Activated naive CD4-positive, alpha-beta T cell (primary cell): ENCODE measurements at places on chromosomes 2 and 18.

DNA sequence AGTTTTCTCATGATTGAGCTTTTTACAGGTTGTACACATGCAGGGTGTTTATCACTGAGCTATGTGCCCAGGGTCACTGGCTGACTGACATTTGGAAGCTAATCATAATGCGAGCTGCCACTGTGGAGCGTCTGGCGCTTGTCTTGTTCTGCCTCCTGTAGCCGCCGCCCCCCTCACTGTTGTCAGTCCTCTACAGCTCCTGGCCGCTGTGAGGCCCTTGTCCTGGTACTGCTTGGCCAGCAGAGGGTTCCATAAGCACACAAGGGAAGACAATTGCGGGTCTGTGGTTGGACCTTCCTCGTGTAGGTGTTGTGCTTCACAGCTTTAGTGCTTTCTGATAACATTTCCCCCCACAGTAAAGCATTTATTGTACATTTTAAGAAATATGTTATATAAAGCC is 105.6 kb upstream of the LDLRAD4 start:
- no peak for DNase-seq

GRCh38 chr2:102186791-102187495 is at the start of gene IL1RL2:
TSS of gene IL1RL2 (plus strand) at chr2:102187023. CDS start at chr2:102187868, 845 bp downstream.
- no peak for DNase-seq

DNA sequence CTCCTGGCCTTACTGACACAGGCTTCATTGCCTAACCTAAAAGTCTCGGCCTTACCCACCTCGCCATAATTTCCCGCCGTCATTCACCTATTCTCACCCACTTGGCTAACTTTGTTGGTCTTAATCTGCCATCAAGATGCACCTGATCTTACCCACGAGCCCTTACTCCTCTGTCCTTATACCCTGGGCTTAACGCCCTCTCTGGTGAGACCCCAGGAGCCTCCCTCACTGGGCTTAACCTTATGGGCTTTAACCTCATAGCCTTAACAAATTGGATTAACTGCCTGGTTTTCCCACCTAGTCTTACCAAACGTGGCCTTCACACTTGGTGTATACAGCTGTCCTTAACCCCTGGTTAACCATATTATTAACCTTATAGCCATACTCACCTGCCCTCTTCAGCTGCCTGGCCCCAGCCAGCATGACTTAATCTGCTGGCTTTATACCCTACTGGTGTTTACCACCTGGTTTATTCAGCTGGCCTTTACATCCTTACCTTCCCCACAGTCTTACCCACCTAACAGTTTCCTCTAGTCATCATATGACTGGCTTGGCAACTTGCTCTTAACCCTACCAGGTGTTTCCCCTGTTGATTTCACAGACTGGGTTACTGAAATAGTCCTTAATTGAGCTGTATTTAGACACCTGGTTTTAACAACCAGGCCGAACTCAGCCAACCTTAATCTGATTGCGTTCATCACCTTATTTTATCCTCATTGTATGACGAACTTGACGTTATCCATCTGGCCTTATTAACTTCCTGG is 132.0 kb upstream of the ZSWIM2 start:
- no peak for DNase-seq

- no peak for DNase-seq
These were observed 230.7 kb downstream of the RND3 start for GRCh38 chr2:150256736-150257135.

- no peak for DNase-seq
These were observed 6.4 kb downstream of the DPYSL5 start for GRCh38 chr2:26854283-26854827.

DNA sequence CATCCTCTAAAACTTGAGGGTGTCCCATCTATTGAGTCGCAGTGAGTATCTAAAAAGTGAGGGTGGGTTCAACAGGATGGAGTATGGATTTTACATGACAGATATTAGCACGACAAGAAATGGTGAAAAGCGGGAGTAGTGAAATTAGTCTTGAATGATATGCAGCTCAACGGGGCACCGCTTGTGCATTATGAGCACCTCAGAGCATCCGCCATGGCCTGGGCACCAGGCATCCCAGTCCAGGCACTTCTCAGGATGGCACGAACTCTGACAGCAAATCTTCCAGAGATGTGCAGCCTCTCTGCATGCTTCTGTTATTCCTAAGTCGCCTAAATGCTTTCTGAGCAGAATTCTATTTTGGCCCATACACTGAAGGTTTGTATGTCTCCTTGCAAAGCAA is 57.1 kb downstream of the ZNF516 start:
- DNase-seq, result no peak

DNA sequence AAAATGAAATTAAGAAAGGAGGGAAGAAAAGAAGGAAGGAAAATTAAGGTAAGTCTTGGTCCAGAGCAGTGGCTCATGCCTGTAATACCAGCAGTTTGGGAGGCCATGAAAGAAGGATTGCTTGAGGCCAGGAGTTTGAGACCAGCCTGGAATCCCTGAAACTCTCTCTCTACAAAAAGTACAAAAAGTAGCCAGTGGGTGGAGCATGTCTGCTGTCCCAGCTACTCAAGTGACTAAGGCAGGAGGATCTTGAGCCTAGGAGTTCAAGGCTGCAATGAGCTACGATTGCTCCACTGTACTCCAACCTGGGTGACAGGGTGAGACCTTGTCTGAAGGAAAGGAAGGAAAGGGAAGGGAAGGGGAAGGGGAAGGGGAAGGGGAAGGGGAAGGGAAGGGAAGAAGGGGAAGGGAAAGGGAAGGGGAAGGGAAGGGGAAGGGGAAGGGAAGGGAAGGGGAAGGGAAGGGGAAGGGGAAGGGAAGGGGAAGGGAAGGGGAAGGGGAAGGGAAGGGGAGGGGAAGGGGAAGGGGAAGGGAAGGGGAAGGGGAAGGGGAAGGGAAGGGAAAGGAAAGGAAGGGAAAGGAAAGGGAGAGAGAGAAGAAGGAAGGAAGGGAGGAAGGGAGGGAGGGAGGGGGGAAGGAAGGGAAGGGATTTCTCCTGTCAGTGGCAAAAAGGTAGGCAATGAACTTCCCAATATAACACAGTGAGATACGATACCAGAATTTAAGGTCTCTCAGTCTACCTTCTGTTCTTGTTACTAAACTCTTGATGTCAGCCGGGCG is 412.8 kb downstream of the CMPK2 start:
- DNase-seq, result no peak

- no peak for DNase-seq
These were observed 15.6 kb downstream of the SCN1A start for GRCh38 chr2:166112193-166112605.

DNA sequence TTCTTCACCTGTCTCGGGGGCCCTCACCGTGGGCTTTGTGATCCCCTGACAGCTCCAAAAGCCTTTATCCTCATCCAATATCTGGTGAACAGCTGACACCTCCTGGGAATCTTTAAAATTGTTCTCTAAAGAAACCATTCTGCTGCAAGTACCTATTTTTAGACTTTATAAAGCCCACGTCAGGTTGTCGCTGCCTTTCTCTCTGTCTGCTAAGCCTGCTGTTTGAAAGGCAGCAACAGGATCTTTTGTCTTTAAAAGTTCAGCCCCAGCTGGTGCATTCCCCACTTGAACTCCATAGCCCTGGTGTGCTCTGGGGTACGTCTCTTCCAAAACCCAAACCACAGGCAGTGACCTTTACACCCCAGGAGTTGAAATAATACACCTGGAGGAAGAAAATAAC is 145.0 kb downstream of the NEDD4L start:
- no peak for DNase-seq

DNA sequence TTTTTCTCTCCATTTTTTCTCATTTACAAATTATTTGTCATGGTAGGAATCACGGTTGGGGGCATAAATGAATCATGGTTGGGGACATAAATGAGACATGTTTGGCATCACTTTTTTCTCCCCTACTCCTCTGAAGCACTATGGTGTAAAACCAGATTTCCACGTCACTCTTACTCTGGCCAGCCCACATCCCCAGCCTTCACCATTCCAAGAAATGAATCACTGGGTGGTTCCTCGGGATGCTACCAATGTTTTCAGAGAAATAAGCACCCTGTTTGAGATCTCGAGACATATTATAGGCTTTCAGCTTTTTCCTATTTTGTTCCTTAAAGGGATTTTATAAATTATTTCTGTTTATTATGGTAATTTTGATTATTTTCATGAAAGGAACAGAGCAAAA is 155.0 kb upstream of the SLC8A1 start:
- DNase-seq, result no peak

- no peak for DNase-seq
These were observed 9.0 kb downstream of the TMEM214 start for GRCh38 chr2:27041752-27042151.

DNA sequence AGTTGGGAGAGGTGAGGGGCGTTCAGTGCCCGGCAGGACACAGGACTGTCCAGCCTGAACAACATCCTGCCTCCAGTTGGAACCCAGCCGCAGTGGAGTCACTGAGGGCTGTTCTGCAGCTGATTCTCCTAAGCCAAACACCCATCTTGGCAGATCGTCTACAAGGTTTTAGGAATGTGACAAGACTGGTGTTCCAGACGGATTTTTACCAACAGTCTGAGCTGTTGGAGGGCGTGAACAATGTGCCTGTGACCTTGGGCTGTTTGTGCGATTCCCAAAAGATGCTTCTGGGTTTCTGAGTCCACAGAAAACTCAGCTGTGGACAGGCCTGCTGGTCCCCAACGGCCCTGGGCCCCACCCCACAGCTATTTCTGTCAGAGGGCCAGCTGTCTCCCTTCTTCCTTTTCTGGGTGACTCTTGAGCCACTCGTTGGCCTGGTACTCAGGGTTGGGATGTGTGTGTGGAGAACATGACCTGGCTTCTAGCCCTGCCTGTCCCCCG is 5.7 kb downstream of the LRRFIP1 start:
- no peak for DNase-seq

- DNase-seq, result no peak
These were observed 62.4 kb upstream of the MBOAT2 start for GRCh38 chr2:9065901-9066300.

- no peak for DNase-seq
These were observed 136.2 kb downstream of the LAMA3 start for GRCh38 chr18:23825496-23825895.

GRCh38 chr2:37244017-37244416 is 12.6 kb downstream of the NDUFAF7 start:
- no peak for DNase-seq

- DNase-seq, result no peak
These were observed 1.4 kb downstream of the NOL4 start for GRCh38 chr18:34223164-34223892.

DNA sequence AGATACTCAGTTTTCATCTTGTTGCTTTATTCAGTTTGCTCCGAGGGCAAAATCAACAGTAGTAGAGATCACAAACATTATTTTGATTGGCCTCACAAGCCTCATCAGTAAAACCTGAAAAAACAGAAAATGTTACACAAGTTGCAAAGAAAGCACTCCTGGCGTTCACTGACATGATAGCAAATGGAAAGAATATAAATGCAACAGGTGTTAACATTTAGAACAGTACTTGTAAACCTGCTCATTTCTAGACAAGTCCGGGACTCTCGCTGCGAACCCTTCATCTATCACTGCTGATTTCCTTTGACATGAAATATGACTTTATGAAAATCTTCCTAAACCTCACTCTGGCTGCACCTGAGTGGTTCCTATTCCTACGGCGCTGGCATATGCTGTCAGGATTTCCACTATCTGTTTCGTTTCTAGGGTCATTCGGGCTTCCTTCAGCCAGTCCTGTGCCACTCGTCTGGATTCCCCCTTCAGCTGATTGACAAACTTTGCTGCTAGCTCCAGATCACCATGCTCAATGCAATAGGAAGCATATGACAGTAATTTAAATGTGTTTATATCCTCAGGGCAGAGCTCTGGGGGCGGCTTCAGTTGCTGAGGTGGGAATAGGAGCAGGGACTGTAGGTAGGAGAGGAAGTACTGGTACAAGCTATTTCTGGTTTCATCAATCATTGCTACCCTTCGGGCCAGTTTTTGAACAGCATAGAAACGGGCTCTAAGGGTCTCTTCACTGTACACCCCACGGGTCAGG is 38.1 kb downstream of the PTCD3 start:
- no peak for DNase-seq

DNA sequence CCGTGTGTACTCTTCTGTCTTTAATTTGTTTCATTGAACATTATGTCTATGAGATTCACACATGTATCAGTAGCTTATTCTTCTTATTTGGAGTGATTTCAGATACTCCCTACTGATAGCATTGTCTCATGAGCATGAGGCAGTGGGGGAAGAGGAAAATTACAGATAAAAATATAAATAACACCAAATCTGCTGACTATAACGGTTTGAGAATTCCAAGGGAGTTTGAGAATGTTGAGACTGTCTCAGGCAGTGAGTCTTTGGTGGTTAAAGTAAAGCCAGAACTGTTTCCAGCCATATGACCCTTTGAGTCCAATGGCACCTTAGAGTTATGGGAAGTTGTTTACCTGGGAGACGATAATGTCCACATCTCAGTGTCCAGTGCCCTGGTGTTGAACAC is 72.5 kb upstream of the KCNE4 start:
- no peak for DNase-seq

DNA sequence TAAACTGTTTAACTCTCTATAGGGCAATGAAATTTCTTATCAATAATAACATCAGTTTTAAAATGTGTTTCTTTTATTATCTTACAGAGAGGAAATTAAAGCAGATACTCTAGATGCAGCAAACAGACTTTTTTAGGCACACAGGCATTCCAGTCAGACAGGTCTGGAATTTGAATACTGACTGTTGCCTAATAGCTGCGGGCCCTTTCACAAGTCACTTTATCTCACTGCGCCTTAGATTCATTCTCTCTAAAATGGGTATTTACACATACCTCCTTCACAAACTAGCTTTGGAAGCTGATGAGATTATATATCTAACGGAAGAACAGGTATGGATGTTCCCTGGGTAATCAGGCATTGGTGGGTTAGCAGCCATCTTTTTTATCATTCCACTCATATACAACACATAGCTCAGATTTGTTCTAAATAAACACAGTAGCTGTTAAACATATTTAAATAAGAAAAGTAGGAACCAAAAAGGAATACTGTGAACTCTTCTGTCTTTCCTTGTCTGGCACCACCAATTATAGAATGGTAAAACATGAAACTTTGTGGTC is 104.2 kb downstream of the LRP2 start:
- DNase-seq, result no peak

DNA sequence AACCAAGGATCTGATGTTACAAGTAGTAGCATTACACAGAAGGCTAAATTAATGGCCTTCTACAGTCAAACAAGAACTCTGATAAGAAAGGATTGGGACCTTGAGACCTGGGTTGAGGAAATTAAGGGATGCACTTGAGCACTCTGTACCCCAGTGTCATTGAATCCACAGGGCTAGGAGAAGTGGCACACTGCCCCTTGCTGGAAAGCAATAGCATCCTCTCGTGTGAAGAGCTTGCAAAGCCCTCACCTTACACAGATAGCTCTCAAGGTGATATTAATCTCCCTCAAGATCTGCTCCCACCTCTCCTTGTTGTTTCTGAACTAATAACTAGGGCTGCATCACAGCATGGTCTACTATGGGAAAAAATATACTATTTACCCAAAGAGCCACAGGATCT is 26.5 kb upstream of the CHST9 start:
- no peak for DNase-seq

- DNase-seq, result no peak
These were observed 3.9 kb upstream of the TNS1 start for GRCh38 chr2:218006741-218007140.

- no peak for DNase-seq
These were observed 651 bp upstream of the STAM2 start for GRCh38 chr2:152176113-152176714.

GRCh38 chr2:67567886-67568285 is 170.8 kb downstream of the ETAA1 start:
- no peak for DNase-seq

GRCh38 chr2:101704816-101705578 is 7.5 kb downstream of the MAP4K4 start:
- no peak for DNase-seq

- DNase-seq, result no peak
These were observed 47.4 kb downstream of the MGAT5 start for GRCh38 chr2:134301099-134301927.

GRCh38 chr2:113160962-113161361 is 12.8 kb upstream of the PSD4 start:
- DNase-seq, result no peak
